T follicular helper cell (primary cell): ENCODE measurements at places on chromosomes 3 and 15.

GRCh38 chr3:150497956-150498355 is 48.3 kb downstream of the SERP1 start:
- DNase-seq: no peak

DNA sequence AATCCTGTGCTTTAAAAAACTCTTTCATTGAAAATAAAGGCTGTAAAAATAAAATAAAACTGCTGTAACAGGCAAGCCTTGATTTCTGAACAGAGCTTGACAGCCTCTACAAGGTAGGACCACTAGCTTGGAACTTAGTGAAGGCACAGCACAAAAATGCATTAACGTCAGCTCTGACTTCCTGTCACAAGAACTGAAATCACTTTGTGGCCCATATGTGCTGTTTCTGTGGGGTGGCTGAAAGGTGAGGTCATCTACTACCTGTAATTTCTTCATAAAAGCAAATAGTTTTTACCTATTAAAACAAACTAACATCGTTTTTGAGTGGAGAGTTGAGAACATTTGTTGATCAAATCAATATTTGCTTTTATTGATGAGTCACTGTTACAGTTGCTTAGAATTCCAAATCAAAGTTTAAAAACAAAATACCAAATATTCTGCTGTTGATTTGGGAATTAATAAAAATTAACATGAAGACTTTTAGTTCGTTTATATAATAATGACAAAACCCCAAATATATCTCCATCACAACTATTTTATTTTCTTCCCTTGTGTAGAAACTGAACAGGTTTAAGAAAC is 1034.1 kb downstream of the MCTP2 start:
- DNase-seq: no peak

DNA sequence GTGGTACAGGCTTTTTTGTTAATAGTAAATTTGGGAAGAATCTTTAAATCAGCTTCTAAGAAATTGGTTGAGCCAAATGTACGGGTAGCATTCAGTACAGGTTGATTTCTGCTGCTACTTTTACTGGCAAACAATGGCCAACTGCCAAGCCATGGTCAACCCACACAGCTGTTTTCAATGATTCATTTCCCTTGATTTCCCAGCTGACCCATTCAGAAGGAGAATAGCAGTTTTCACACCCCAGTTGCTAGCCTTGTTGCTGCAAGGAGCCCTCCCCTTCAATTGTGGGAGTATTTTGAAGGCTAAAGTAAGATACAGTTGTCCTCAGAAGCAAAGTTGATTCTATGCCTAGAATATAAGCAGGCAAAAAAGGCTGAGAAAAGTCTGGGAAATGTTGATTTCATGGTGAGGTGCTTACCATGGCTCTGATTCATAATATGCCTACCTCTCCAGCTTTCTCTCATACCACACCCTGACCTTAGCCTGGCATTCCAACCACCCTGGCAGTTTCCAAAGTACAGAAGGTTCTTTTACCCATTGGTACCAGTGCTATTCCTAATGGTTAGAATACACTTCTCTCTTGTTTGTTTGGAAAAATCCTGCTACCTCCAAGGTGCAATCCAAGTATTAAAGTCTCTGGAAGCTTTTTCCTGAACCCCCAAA is 320.3 kb upstream of the TGFBR2 start:
- DNase-seq: no peak

DNA sequence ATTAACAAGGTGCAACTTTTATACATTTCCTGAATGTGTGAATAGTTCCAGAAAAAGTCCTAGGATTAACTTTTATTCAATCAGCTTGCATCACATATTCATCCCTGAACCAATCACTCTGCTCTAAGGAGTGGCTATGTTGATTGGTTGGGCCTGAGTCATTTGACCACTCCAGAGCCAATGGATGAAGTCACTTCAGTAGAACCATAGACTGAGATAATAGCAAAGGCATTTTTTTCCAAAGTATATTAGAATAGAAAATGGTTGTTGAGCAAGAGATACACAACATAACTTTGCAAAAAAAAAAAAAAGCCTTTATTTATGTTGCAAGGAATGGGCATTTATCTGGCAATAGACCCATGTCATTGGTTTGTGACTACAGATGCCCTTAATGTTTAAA is 55.5 kb upstream of the AGTR1 start:
- no peak for DNase-seq
